Fibroblast of lung (primary cell): ENCODE measurements at places on chromosomes 3 and 15.

DNA sequence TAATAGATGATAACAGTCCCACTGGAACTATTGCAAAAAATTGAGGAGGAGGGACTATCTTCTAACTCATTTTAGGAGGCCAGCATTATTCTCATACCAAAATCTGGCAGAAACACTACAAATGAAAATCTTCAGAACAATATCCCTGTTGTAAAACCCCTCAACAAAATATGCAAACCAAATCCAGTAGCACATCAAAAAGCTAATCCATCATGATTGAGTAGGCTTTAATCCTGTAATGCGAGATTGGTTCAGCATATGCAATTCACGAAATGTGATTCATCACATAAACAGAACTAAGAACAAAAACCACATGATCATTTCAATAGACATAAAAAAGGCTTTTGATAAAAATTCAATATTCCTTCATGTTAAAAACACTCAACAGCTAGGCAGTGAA lies 23.9 kb upstream of the PLSCR2 start:
- H3K27ac ChIP-seq, result no peak overlapping the region
- H3K27me3 ChIP-seq, result no peaks in the 10 kb centered on the region
- no peaks in the 10 kb centered on the region for H3K36me3 ChIP-seq

DNA sequence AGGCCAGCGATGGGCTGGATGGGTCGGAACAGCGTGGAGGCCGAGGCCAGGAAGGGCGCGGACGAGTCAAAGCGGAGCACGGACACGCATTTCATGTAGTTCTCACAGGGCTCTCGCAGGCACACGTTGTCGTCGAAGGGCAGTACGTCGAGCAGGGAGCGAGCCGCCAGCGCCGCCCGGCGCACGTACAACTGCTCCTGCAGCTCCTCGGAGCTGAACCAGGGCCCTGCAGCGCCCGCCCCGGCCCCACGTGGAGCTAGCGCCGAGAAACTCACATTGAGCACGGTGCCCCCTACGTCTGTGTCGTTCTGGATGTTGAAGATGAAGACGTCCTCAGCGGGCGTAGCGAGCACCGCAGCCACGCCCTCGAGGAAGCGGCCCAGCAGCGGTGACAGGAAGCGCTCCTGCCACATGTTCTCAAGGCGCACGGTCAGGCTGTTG lies 5.8 kb downstream of the CELSR3 start:
- peaks cover 5% of the 10 kb centered on the region for H3K27me3 ChIP-seq
- no peaks in the 10 kb centered on the region for H3K36me3 ChIP-seq

- no peaks in the 10 kb centered on the region for H3K36me3 ChIP-seq
- H3K4me1 ChIP-seq, result no peaks in the 10 kb centered on the region
- no peaks in the 10 kb centered on the region for H3K27me3 ChIP-seq
- H3K4me3 ChIP-seq, result no peak overlapping the region
Measured at GRCh38 chr3:70557976-70558375, 245.5 kb upstream of the MDFIC2 start.

DNA sequence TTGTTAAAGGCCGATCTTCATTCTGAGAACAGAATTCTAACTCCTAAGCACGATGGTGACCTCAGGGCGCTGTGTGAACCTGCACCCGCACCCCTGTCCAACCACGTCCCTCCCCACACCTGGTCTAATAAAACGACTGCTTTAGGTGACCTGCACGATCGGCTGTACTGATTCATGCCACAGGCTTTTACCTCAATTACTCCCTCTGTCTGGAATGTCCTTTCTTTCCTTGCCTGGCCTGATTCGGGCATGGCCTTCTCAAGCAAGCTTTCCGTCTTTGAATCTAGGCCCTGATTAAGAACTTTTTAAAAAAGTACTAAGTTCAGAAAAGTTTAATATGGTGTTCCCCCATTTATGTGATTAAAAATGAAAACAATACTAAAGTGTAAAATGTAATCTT lies 842 bp upstream of the U2SURP start:
- DNase-seq, result no peak
- peak overlapping the region; percentile 86 for H3K4me3 ChIP-seq
- H3K27ac ChIP-seq, result peak overlapping the region; percentile 95
- H3K4me1 ChIP-seq, result peaks cover 4% of the 10 kb centered on the region
- no peaks in the 10 kb centered on the region for H3K27me3 ChIP-seq

DNA sequence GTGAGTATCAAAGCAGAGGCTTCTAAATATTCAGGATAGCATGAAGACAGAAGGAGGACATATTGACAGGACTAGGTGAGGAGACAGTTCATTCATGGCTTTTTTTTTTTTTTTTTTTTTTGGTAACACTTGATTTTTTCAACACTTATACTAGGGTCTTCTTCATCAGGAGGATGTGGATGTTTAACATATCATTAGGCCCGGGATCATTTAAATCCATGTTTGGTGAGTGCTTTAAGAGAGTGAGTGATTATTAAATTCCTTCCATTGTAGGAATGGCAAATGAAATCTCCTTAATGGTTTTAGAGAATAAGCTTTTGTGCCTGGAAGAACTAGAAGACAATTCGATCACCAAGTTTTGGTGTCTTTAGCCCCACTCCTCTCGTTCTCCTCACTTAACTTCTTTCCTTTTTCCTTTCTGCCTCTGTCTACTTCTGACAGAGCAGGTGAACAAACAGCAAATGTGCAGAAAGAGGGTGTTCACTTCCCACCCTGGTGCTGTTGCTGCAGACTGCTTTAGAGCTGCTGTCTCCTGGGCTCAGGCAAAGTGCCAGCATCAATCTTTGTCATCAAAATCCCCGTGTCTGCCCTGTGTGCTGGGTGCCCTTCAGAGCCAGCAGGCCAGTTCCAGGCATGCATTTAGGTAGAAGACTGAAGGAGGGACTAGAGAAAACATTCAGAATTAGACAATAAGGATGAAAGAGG lies 35.6 kb upstream of the RAB11A start:
- H3K27me3 ChIP-seq, result no peaks in the 10 kb centered on the region
- no peak overlapping the region for H3K4me3 ChIP-seq
- no peaks in the 10 kb centered on the region for H3K36me3 ChIP-seq
- H3K4me1 ChIP-seq, result peaks cover 6% of the 10 kb centered on the region

DNA sequence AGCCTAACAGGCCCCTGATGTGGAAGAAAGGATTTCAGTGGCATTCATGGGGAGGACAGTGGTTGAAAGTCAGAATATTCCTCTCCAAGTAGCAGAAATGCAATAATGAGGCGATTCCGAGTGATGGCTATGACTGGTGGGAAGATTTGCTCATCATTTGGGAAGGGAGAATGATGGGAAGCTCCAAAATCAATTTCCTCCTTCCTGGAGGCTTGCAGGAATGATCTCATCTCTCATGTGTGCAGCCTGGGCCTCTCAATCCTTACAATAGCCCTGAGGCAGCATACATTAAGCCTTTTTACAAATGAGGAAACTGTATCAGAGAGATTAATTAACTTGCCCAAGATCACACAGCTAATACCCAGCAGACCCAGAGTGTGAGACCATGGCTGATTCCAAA lies 58.7 kb downstream of the BOC start:
- H3K27me3 ChIP-seq, result no peaks in the 10 kb centered on the region
- H3K4me3 ChIP-seq, result no peak overlapping the region
- H3K36me3 ChIP-seq, result no peaks in the 10 kb centered on the region
- H3K27ac ChIP-seq, result no peak overlapping the region

- no peaks in the 10 kb centered on the region for H3K27me3 ChIP-seq
- no peak overlapping the region for H3K4me3 ChIP-seq
- peak; percentile 53 for DNase-seq
Measured at GRCh38 chr15:25701721-25702465, 161.2 kb downstream of the ATP10A start.

DNA sequence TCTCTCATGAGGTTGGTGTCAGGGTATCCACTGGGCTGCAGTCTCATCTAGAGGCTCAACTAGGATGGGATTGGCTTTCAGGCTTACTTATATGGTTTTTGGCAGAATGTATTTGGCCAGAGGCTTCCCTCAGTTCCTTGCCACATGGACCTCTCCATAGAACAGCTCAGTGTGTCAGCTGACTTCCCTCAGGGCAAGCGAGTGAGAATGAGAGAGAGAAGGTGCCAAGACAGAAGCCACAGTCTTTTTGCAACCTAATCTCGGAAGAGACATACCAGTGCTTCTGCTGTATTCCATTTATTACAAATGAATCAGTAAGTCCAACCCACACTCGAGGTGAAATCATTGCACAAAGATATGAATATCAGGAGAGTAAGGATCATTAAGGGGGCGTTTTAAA lies 129.2 kb downstream of the CCNL1 start:
- no peaks in the 10 kb centered on the region for H3K4me1 ChIP-seq
- no peaks in the 10 kb centered on the region for H3K36me3 ChIP-seq
- no peaks in the 10 kb centered on the region for H3K27me3 ChIP-seq
- no peak overlapping the region for H3K4me3 ChIP-seq
- peak; percentile 29 for DNase-seq

- H3K27me3 ChIP-seq, result no peaks in the 10 kb centered on the region
- DNase-seq, result no peak
Measured at GRCh38 chr15:43412096-43412495, 41.2 kb downstream of the TUBGCP4 start.

- peak overlapping the region; percentile 76 for H3K4me3 ChIP-seq
- H3K36me3 ChIP-seq, result no peaks in the 10 kb centered on the region
- DNase-seq, result peak; percentile 51
- peaks cover 10% of the 10 kb centered on the region for H3K4me1 ChIP-seq
- H3K27ac ChIP-seq, result peak overlapping the region; percentile 98
Measured at GRCh38 chr3:157175691-157176507, 16.0 kb upstream of the CCNL1 start.

DNA sequence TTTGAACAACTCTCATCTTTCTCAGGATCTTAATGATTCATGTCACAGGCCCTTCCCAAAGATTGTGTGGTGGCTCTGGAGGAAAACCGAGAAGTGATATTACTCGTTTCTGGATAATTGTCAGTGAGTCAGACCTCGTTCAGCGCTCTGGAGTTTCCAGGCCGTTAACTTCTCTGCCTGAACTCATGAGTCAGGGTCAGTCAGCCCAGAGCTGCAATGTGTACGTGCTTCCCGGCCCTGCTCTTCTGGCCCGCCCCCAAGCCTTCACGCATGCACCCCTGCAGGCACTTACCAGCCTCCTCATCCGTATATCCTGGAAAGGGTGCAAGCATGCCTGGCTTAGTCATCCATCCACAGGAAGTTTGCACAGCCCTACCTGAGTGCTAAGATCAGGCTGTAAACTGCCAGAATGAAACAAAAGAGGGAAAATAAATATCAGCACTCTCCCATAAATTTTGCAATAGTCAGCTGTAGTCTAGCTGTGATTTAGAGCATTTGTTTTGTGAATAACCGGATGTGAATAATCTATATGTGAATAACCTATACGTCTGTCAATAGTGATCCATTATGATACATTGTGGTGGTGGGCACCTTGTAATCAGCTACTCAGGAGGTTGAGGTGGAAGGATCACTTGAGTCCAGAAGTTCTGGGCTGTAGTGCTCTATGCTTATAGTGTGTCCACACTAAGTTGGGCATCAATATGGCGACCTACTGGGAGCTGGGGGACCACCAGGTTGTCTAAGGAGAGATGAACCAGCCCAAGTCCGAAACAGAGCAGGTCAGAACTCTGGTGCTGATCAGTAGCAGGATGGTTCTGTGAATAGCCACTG lies 35.3 kb upstream of the SEMA4B start:
- DNase-seq, result peak; percentile 95
- peak overlapping the region; percentile 24 for H3K27ac ChIP-seq

- H3K27me3 ChIP-seq, result no peaks in the 10 kb centered on the region
- H3K27ac ChIP-seq, result no peak overlapping the region
- no peak overlapping the region for H3K4me3 ChIP-seq
Measured at GRCh38 chr15:52421029-52421428, 107.7 kb downstream of the MYO5A start.

- DNase-seq, result no peak
- no peaks in the 10 kb centered on the region for H3K27me3 ChIP-seq
- H3K4me1 ChIP-seq, result no peaks in the 10 kb centered on the region
- H3K27ac ChIP-seq, result no peak overlapping the region
Measured at GRCh38 chr15:95822961-95823360, 507.5 kb upstream of the NR2F2 start.
